Activated T-cell treated with anti-CD3 and anti-CD28 coated beads, Interleukin-2, amount 50 U/mL, for 72 hours (primary cell): ENCODE measurements at places on chromosomes 12 and 14. TPM values are rescaled to one million over a fixed set of nuclear protein-coding genes. Genes with fewer than 3 reads are reported as not detected.

DCP1B gene
- 19.9 TPM for total RNA-seq

DPPA3 gene
- not detected for total RNA-seq

GRCh38 chr14:77175843-77176242, 5.8 kb upstream of the TMEM63C start:
- no peak for DNase-seq
- peaks cover 42% of the 10 kb centered on the region for H3K27me3 ChIP-seq
- no peak overlapping the region for H3K4me3 ChIP-seq
- no peaks in the 10 kb centered on the region for H3K36me3 ChIP-seq
- H3K4me1 ChIP-seq = peaks cover 5% of the 10 kb centered on the region
- H3K27ac ChIP-seq = no peak overlapping the region

TAS2R10 gene
- total RNA-seq = 0.63 TPM

DNA sequence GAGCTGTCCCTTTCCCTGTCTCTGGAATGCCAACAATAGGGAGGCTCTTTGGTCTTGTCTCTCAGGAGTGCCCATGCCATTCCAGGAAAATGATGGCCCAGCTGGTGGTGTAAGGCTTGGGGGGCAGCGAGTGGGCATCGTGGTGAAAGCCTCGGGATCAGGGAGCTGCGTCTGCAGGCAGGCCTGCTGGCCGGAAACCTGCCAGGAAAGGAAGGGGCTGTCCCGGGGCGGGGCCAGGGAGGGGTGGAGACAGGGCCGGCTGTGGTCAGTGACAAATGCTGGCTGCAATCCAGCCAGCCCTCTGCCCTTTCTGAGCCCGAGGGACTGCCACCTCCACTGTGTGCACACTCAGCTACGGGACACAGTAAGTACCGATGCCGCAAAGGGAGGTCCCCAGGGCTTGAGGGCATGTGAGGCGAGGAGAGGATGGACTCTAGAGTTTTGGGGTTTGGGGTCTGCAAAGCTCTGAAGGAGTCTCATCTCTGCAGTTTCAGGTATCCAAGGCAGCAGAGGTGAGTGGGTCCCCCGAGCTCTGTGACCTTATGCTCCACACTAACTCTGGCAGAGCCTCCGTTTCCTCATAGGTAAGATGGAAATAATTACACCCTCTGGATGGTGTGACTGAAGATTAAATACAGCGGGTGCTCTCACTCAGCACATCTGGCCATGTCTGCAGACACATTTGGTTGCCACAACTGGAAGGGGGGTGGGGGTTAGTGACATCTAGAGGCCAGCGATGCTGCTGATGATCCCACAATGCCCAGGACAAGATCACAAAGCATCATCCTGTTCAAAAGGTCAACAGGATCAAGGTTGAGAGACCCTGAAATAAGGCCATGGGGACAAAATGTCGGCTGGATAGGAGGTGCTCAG, at the start of gene SERPINA5:
TSS of gene SERPINA5 (plus strand) at position 300 of the 873 bp plus-strand sequence. CDS start 5,937 bp downstream, outside the sequence.
- no peak within 1 kb of the TSS for H3K27ac ChIP-seq
- DNase-seq = no peak
- no peaks in the 10 kb centered on the region for H3K4me1 ChIP-seq
- H3K36me3 ChIP-seq = no peaks in the 10 kb centered on the region
- H3K27me3 ChIP-seq = no peaks in the 10 kb centered on the region
- H3K4me3 ChIP-seq = no peak within 1 kb of the TSS

DNA sequence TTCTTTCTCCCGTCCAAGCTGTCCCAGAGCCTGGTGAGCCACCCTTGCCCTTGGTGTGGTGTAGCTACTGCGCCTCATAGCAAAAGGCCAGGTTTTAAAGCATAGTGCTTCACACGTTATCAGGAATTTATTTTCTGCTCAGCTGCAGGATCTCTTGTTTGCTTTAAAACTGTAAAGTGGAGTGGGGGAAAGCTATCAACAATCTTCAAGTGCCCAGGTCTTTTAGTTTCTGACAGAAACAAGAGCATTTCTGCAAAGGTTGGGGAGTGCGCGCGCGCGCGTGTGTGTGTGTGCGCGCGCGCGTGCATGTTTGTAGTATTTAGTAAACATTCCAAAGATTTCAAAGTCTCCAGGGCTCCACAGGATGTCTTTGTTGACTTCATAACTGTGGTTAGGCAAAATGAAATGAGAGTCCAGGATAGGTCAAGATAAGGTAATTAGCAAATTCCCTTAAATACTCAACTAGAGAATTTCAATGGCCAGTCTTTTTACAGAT, 45.5 kb downstream of the EML1 start:
- no peak for DNase-seq
- no peaks in the 10 kb centered on the region for H3K4me1 ChIP-seq
- no peak overlapping the region for H3K27ac ChIP-seq
- H3K4me3 ChIP-seq = no peak overlapping the region
- H3K27me3 ChIP-seq = peaks cover 77% of the 10 kb centered on the region

GRCh38 chr14:50875359-50876070, 3.7 kb downstream of the ABHD12B start:
- peak; percentile 88 for DNase-seq
- H3K36me3 ChIP-seq = peaks cover 2% of the 10 kb centered on the region
- peaks cover 44% of the 10 kb centered on the region for H3K4me1 ChIP-seq

GRCh38 chr14:55129428-55130195, 560 bp downstream of the LGALS3 start:
- H3K27ac ChIP-seq = no peak overlapping the region
- peak overlapping the region; percentile 87 for H3K4me3 ChIP-seq
- H3K4me1 ChIP-seq = peaks cover 14% of the 10 kb centered on the region
- peaks cover 42% of the 10 kb centered on the region for H3K27me3 ChIP-seq

GLIPR1L1 gene
- not detected for total RNA-seq

DNA sequence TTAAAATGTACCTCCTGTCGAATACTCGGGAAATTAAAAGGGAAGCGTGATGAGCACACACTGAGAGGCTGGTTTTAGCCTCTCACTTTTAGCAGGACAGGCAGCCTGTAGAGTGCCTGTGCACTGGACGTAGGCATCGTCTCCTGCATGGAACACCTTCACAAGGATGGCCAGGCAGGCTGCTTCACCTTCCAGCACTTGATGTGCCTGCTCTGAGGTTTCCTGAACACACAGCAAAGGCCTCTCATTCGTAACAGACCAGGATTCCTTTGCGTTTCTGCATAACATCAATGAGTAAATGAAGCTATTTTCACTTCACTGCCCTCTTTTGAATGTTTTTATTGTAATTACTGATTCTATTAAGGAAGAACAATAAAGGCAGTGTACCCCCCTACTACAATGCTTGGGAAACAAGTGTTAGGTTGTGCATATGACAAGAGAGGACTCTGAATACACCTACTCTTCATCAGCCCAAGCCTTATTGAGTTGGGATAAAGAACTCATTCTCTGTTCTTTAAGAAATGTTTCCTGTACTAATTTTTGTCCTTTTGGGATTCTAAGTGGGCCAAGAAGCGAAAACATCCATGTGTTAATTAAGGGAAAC, 1077.6 kb upstream of the FOXG1 start:
- no peak overlapping the region for H3K4me3 ChIP-seq
- no peaks in the 10 kb centered on the region for H3K4me1 ChIP-seq
- H3K27ac ChIP-seq = no peak overlapping the region
- no peak for DNase-seq
